T follicular helper cell (primary cell): ENCODE measurements at places on chromosomes 3 and 15.

DNA sequence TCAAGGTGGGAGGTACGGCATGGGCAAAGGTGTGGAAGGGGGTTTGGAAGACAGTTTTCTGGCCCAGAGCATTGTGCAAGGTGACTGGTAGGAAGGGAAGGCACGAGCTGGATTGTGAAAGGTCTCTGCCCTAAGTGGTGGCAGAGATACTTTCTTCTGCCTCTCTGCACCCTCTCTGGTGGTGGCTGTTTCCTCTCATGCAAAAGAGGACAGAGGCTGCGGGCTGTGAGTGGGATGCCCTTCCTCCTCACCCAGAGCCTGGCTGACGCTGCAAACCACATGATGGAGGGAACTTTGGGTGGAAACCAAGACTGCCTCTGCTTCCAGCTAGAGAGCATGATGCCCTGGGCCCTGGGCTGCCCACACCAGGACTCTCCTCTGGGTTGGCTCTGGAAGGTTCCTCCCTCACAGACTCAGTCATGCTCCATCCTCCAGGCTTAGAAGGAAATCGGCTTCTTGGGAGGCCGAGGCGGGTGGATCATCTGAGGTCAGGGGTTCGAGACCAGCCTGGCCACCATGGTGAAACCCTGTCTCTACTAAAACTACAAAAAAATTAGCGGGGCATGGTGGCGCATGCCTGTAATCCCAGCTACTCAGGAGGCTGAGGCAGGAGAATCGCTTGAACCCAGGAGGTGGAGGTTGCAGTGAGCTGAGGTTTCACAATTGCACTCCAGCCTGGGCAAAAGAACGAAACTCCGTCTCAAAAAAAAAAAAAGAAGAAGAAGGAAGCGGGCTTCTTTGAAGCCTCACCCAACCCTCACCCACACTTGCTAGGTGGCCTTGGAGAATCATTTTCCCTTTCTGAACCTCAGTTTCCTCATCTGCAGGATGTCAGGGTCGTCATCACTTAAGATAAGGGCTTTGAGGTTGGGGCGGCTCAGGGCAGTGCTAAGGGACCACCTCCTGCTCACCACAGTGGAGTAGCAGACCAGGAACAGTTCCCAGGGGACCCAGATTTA, 8.3 kb downstream of the PSTPIP1 start:
- peak; percentile 44 for DNase-seq

DNA sequence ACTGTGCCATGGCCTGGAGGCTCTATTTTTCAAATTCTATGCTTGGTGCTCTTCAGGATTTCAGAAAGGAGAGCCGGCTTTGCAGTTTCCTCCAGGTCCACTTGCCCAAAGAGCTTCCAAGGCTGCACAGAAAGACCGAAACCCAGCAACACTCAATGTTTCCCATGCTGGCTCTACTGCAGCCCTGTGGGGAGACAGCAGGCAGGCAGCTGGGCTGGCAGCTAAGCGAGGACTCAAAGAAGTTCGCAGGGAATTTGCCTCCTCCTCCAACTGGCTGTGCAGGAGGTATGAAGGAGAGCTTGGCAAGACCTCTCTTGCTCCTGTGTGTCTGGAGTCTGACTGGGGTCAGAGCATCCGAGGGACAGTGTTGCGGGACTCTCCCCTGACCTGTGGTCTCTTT, 17.4 kb upstream of the ITGA11 start:
- no peak for DNase-seq

DNA sequence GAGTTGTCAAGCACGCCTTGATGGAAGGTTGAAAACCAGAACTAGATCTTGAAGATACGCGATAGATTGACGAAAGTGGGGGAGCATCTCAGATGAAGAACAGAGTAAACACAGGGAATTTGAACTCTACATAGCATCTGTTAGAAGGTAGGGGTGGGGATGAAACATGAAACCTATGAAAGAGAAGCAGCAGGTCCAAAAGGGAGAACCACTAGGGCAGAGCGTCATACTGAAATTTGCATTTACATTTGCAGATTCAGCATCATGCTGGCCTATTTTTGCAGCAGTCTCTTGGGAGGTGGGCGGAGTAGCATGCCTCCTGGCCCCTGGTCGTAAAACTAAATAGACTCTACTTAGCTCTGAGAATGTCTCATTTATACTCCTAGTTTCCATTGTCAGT, 46.1 kb upstream of the RASGRP1 start:
- DNase-seq, result no peak

- no peak for DNase-seq
Observed at GRCh38 chr15:64536244-64536836, 76.0 kb downstream of the ZNF609 start.

DNA sequence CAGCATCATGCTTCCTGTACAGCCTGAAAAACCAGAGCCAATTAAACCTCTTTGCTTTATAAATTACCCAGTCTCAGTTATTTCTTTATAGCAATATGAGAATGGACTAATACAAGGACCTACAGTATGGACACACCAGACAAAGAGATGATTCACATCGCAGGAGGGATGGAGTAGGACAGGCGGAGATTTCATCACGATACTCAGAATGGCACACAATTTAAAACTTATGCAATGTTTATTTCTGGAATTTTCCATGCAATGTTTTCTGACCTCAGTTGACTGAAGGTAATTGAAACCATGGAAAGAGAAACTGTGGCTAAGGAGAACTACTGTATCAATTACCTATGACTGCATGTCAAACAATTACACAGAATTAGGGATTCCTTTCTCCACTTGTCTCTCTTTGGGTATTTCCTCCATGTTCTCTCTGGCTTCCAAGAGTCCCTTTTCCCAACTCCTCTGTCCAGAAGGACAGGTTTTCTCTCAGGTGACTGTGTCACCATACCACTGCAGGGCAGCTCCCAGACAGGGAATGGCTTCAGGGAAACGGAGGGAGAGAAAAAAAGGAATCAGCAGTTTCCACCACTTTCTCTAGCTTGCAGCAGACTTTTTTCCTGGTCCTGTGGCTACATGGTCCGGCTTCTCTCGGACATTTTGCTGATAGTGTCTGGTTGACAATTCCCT, 3.0 kb upstream of the ANO10 start:
- DNase-seq, result no peak

DNA sequence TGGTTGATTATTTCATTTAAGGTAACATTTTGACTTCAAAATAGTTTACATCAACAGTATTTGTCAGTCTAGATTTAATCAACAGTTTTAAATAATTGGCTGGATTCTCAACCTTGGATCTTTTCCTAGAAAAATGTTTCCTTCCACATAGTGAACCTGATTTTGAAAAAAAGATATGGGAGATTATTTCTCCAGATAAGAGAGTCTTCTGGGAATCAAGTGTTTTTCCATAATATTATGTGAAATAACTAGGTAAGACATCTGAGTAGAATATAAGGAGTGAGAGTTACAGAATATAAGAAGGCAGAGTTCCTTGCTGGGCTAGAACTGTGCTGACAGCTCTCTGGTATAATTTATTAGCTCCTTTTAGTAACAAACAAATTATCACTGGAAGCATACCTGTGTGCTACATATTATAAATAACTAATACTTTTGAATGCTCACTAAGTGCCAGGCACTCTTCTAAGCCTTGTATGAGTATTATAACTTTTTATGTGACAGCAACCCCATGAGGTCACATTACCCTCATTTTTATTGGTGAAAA, 18.8 kb upstream of the TNFSF10 start:
- DNase-seq, result no peak

DNA sequence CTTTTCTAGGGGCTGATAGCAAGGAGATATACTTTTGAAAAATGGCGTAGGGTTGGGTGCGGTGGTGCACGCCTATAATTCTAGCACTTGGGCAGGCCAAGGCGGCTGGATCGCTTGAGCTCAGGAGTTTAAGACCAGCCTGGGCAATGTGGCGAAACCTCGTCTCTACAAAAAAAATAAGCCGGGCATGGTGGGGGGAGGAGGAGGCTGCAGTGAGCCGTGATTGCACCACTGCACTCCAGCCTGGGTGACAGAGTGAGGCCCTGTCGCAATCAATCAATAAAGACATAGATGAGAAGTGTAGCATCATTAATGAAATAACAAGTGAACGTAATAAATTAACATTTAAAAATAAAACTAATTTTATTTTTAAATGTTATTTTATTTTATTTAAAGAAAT, 134.6 kb downstream of the SLCO3A1 start:
- DNase-seq, result no peak

DNA sequence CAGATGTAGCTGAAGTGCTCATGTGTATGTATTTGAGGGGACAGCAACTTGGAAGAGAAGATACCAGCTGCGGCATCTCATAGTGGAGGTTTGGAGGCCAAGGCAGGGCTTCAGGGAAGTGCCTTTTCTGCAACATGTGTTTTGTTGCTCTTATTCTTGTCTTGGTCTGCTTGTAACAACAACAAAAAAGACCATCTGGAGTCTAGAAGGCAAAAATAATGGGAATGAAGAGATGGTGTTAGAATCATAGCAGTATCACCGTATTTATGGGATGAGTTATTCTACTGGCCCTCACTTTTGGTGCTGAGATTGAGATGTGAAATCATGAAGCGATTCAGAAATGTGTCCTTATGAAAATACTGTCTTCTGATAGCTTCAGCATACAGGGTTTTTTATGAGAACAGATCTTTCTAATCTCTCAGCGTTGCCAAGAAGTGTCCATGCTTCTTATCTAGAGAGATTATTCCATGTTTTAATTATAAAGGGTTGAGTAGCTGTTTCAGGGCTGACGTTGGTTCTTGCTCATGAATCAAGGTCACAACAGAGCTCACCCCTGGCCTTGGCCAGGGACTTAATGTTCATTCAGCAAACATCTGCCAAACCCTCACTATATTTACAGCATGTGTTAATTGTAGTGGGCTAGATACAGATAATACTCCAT, 58.0 kb downstream of the ITPR1 start:
- DNase-seq, result no peak

DNA sequence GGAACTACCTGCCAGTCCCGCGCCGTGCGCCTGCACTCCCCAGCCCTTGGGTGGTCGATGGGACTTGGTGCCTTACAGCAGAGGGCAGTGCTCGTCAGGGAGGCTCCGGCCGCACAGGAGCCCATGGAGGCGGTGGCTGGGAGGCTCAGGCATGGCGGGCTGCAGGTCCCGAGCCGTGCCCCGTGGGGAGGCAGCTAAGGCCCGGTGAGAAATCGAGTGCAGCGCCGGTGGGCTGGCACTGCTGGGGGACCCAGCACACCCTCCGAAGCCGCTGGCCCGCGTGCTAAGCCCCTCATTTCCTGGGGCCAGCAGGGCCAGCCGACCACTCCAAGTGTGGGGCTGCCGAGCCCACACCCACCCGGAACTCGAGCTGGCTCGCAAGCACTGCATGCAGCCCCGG, 580.2 kb downstream of the ZIC1 start:
- no peak for DNase-seq

DNA sequence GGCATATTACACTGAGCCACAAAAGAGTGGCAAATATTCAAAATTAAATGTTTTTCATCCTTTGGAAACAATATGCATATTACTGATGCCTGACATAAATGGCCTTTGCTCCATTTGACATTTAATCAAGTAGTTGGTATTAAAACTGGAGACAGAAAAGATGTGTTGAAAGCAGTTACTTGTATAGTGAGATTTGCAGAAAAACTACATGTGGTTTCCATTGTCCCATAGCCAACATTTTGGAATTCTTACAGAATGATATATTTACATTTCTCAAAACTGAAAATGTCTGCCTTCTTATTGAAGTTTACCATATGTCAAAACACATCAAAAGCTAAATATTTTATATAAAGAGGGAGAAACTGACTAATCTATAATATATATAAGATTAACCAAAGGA, 21.6 kb downstream of the SHOX2 start:
- no peak for DNase-seq

GRCh38 chr3:161393310-161393709, 22.0 kb upstream of the SPTSSB start:
- DNase-seq, result no peak

GRCh38 chr15:59296181-59296617, 76.5 kb downstream of the MYO1E start:
- DNase-seq, result no peak

DNA sequence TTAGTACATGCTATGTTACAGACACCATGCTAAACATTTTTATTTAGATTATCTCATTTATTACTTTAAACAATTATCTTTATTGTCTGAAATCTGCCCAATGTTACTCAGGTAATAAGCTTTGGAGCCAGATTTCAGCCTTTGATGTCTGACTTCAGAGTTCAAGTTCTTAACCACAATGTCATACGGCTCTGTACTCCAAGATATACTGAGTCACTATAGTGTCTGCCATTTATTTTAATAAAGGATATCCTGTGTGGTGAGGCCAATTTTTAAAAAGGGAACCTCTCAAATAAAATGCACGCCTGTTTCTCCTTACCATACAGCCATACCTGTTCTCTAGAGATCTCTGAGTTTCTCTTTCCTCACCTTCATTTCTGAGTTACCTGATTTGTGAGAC, 193.1 kb downstream of the EPHA3 start:
- DNase-seq, result no peak

DNA sequence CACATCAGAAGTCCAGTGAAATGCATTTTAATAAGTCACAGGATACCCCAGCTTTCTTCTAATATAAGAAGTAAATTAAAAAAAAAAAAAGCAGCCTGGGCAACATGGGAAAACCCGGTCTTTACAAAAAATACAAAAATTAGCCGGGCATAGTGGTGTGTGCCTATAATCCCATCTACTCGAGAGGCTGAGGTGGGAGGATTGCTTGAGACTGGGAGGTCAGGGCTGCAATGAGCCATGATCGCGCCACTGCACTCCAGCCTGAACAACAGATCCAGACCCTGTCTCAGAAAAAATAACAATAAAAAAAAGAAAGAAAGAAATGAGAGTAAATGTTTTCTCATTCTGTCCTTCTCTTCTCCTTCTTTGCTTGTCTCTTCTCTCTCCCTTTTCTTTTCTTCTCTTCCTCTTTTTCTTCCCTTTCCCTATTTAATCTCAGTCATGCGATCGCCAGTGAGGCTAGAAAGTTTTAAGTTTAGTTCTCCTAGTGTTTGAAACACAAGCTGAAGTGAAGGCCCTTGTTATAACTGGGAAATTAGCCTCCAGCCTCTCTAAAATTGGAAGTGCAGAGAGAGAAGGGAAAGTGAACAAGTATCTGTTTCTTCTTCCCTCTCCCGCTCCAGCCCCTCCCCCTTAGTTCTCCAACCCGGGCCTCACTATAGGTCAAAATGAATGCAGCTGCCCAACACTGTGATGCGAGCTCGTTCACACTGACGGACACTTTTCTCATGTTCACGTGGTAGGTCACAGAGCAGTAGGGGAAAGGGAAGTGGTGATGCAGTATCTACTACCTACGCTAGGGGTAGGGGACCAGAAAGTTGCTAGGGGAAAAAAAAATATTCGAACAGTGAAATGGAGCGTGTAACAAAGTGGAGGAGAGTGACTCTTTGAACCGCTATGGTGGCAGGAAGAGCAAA, 23.5 kb upstream of the TSC22D2 start:
- DNase-seq, result peak; percentile 7

- DNase-seq, result no peak
Observed at GRCh38 chr3:130242850-130243569, 102.5 kb upstream of the COL6A5 start.
